AG20443 (cell line): ENCODE measurements at places on chromosomes 5 and 9.

DNA sequence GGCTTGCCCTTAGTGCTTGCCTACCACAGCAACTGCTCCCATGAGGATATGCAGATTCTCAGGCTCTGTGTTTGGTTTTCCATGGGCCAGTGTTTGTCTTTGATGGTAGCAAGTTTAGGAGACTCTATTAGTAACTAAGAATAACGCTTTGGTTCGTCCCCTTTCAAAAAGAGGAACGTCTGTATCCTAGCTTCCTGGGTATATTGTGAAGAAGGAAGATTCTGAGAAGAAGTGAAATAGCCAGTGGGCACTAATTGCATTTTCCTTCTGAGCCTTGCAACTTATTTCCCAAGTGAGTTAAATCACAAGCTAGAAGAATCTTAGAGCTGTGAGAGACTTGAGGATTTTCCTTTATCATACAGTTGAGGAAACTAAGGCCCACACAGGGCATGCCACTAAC, 376.8 kb downstream of the PIK3R1 start:
- no peak for DNase-seq

DNA sequence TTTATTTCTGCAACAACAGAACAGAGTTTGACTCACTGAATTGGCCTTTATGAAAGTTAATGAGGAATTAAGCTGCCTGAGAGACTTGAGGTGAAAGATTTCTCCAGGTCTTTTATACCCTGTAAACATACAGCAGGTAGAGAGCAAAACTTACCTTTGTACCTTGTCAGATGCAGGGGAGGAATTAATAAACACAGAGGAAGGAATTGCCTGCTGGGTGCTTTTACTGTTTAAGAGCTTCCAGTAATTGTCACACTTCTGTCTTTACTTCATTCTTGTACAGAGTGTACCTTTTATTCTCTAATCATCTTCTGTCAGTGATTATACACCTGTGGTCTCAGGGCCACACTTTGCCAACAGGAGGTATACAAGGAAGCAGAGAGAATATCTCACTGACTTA, 94.0 kb upstream of the GRIN3A start:
- no peak for DNase-seq

GRCh38 chr5:144237851-144238250, 67.2 kb downstream of the KCTD16 start:
- peak; percentile 16 for DNase-seq

DNA sequence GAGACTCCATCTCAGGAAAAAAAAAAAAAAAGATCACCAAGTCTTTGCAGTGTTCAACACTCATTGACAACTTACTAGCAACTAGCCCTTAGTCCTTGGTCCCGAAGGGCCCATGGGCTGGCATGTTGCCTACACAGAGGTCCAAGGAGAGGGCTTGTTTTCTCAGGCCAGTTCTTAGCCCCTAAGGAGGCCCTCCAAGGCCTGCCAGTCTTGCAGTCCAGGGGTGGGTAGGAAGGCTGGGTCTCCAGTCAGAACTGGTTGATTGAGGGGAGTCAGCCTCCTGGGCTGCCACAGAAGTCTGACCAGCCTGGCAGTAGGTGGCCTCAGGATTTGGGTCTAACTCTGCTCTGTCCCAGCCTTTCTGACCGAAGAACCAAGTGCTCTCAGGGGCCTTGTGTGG, 32.7 kb downstream of the IER5L start:
- DNase-seq, result no peak

DNA sequence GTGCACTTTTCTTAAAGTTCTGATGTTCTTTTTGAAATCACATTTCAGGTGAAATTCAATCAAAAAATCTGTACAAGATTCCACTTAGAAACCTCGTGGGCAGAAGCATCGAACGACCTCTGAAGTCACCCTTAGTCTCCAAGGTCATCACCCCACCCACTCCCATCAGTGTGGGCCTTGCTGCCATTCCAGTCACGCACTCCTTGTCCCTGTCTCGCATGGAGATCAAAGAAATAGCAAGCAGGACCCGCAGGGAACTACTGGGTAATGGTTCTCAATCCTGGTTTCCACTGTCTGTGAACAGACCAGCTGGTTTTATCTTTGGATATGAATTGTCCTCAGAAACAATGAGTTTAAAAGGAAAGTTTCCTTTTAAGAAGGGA, 8.1 kb upstream of the SLC2A8 start:
- DNase-seq, result no peak
